ENCODE measurements at places on chromosomes 5 and 9. TPM values are rescaled to one million over a fixed set of nuclear protein-coding genes. Genes with fewer than 3 reads are reported as not detected.

DNA sequence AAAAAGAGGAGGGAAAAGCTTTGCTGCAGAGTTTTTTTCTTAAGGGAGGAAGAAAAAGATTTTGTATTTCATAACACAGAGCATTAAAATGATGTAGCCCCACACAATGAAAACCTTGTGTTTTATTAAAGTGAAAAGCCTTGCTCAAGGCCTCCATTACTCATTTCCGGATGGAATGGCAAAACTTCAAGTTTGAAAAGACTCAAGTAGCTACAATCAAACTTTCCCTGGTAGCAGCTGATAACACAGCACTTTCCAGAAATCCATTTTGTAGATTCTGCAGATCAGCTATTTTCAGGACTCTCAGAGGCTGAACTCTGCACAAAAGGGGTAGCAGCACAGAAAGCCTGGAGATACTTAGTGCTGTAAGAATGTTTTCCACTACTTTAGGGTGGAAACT lies 374.8 kb downstream of the NFIB start:
- no peak for DNase-seq
- no peak overlapping the region for H3K4me3 ChIP-seq
- H3K4me1 ChIP-seq = no peaks in the 10 kb centered on the region
- no peaks in the 10 kb centered on the region for H3K27me3 ChIP-seq
- no peaks in the 10 kb centered on the region for H3K36me3 ChIP-seq

ANKRD34B gene
- total RNA-seq = not detected

SLC36A2 gene
- total RNA-seq = 37.4 TPM

SPINK6 gene
- total RNA-seq = not detected

DNA sequence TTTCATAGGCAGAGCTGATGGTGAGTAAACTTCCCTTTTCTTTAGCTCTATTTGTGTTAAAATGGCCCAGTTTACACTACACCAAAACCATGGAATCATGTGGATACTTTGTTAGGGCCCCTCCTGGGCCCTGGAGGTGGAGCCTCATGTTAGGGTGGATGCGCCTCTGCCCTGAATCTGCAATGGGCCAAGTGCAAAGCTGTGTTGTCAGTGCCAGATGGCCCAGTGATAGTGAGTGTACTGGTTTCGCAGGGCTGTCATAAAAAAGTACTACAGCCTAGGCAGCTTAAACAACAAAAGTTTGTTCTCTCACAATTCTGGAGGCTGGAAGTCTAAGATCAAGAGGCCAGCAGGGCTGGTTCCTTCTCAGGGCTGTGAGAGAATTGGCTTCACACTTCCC lies 64.8 kb downstream of the HSPA4 start:
- H3K36me3 ChIP-seq = no peaks in the 10 kb centered on the region
- no peak for DNase-seq
- peak overlapping the region; percentile 52 for H3K27ac ChIP-seq
- no peak overlapping the region for H3K4me3 ChIP-seq
- H3K4me1 ChIP-seq = peaks cover 62% of the 10 kb centered on the region

- no peaks in the 10 kb centered on the region for H3K36me3 ChIP-seq
- H3K27ac ChIP-seq = no peak overlapping the region
- H3K4me3 ChIP-seq = no peak overlapping the region
- no peaks in the 10 kb centered on the region for H3K4me1 ChIP-seq
- DNase-seq = no peak
- H3K27me3 ChIP-seq = no peaks in the 10 kb centered on the region
Measured at GRCh38 chr9:68416936-68417564, 60.6 kb downstream of the PGM5 start.

GRCh38 chr5:128254789-128255188 lies 171.2 kb downstream of the SLC12A2 start:
- no peaks in the 10 kb centered on the region for H3K27me3 ChIP-seq
- H3K36me3 ChIP-seq = no peaks in the 10 kb centered on the region
- H3K27ac ChIP-seq = no peak overlapping the region
- H3K4me3 ChIP-seq = no peak overlapping the region

DNA sequence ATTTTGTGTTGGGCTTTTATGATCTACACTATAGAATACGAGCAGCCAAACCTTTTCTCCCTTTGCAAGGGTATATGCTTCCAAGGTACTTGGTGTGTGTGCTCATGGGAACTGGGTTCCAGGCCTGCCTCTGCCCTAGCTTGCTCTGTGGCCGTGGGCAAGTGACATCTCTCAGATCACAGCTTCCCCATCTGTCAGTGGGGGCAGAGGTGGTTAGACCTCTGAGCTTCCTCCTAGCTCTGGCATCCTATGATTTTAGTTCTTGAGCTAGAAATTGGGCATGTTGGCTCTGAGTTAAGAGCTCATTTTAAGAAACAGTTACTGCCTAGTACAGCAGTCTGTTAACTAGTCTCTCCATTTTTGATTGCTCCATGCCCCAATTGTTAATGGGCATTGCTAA lies 12.5 kb upstream of the CCNJL start:
- H3K27me3 ChIP-seq = no peaks in the 10 kb centered on the region
- H3K36me3 ChIP-seq = no peaks in the 10 kb centered on the region
- no peak overlapping the region for H3K27ac ChIP-seq
- no peaks in the 10 kb centered on the region for H3K4me1 ChIP-seq
- no peak for DNase-seq

DNA sequence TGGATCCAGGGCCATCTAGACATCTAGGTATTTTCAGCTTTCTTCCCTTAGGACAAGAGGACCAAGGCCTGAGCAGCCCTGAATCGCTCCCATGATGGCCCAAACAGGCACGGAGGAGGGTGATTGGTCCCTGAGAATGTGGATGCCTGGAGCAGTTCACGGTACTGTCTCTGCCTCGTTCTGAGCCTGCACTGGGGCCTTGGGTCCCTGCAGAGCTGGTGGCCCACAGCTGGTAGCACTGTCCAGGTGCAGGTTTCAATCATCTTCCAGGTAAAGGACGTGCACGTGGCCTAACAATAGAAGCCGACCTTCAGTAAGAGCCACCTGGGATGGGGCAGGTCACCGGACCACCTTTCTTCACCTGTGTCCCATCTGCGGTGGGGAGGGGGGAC lies 19.4 kb upstream of the FCN1 start:
- DNase-seq = no peak
- no peak overlapping the region for H3K27ac ChIP-seq
- no peaks in the 10 kb centered on the region for H3K36me3 ChIP-seq
- no peaks in the 10 kb centered on the region for H3K27me3 ChIP-seq
- no peak overlapping the region for H3K4me3 ChIP-seq
- no peaks in the 10 kb centered on the region for H3K4me1 ChIP-seq

DNA sequence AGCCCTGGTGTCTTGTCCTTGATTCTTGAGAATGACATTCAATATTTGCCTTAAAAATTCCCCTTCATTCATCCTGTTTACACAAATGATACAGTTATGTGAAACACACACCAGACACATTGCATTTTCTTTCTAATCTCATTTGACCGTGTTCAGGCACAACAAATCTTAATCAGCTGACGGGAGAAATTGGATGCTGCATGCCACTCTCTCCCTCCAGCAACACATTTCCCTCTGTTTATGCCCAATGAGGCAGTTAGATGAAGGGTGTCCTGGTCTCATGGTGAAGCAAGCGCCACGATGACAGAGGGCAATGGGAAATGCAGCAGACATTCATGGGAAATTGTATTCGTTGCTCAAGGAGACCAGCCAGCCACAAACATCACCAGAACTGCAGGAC lies 3.2 kb upstream of the FGF1 start:
- no peak overlapping the region for H3K4me3 ChIP-seq
- no peaks in the 10 kb centered on the region for H3K27me3 ChIP-seq
- DNase-seq = no peak
- H3K36me3 ChIP-seq = no peaks in the 10 kb centered on the region
- H3K27ac ChIP-seq = no peak overlapping the region

DNA sequence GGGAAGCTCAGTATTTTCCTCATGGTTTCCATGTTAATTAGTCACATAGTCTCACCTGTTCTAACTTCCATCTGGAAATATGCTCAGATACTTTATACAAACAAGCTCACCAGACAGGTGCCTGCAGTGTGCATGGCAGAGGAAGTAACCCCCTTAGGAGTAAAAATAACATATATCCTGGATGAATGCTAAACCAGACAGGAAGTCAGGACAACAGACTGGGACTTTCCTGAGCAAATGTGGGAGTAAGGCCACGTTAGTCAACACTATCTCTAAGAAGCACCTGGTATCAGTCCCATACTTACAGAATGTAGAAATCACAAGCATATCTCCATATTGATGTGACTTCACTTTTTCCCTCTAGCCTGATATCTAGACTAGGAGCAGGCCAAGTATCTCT lies 128.4 kb downstream of the SEC61B start:
- H3K4me3 ChIP-seq = no peak overlapping the region
- no peaks in the 10 kb centered on the region for H3K27me3 ChIP-seq
- H3K36me3 ChIP-seq = no peaks in the 10 kb centered on the region
- DNase-seq = no peak
